Immature natural killer cell (primary cell): ENCODE measurements at places on chromosomes 7 and 10. TPM values are rescaled to one million over a fixed set of nuclear protein-coding genes. Genes with fewer than 3 reads are reported as not detected.

DNA sequence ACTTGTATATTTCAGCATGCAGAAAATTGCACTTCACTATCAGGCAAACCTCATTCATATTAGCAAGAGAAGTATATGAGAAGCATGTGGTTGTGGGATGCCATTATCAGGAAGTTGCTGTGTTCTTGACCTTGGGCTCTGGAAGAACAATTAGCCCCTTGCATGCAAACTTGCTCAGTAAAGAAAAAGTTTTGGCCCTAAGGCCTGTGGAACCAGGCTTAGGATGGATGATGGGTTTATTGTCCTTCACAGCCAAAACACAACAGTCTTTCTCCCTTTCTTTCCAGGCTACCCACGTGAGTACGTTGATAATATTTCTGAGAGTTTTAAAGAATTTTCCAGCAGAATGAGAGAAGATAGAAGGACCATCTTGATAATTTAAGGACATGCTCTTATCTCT, 166.4 kb downstream of the AUTS2 start:
- no peak for DNase-seq

GRCh38 chr7:80608336-80608735, 30.1 kb upstream of the CD36 start:
- DNase-seq, result no peak

GRCh38 chr7:131459256-131459655, 97.2 kb downstream of the PODXL start:
- DNase-seq, result no peak

PILRA gene
- 2.0 TPM for polyA plus RNA-seq

DNA sequence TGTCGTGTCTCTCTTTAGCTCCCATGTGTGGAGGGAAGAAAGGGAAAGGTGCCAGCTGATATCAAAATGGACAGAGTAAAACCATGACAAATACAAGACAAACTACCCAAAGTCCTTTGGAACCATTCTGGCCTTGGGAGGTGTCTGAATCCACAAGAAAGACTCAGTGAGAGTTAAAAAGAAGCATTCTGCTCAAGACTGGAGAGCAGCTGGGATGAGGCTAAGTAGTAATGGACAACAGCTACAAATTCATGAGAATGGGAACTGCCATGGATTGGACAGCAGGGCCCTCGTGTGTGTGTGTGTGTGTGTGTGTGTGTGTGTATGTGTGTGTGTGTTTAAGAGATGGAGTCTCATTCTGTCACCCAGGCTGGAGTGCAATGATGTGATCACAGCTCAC, 39.6 kb upstream of the MYL10 start:
- no peak for DNase-seq

LRRN3 gene
- polyA plus RNA-seq, result 0.07 TPM

DNA sequence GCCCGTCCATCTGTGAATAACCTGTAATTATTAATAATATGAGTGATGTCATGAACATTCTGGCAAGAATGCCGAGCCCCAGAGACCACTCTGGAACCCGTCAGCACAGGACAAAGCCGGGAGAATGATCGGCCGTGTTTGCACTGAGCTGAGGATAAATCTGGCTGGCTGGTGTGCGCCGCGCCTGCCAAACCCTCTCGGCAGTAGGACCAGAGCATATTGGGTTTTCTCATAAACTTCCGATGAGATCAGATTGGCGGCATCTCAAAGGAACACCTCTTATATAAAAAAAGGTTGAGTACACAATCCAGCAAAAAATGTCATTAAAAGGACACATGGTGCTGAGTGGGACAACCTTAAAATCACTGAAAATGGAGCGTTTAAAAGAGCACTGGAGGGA, 296.0 kb upstream of the MKI67 start:
- no peak for DNase-seq

DNA sequence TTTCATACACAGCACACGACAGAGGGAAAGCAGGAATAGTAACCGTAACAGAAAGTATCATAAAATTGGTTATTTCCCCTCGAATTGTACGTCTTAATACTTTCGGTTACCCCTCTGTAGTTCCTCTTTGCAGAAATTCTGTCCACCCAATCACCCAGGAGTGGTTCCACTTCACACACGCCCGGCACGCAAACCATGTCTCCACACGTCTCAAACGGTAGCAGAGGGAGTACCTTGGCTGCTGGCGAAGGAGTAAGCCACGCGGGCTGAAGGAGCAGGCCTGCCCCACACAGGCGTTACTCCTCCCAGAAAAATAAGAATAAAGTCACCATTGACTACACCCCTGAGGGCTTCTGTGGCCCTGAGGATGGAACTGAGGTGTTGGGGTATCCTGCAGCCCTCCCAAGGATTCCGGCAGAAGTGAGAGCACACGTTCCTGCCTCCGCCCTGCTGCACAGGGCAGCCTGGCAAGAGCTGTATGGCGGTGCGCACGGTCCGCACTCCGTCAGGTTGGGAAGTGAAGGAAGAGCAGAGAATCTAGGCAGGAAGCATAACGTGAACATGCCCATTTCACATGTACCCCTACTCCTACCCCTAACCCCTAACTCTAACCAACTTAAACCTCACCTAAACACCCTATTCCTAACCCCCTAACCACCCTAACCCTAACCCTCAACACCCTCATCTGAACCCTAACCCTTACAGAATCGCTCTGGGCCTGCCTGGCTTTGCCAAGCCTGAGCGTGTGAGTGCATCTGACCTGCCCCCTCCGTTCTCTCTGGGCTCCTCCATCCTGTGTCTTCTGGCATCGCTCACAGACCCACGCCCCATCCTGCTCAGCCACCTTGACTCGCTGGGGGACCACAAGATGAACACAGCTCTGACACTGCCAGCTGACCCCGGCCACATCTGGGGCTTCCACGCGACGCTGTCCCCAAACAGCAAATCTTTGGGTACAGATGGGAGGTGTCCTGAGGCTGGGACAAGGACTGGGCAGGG, 18.2 kb downstream of the GPR146 start:
- DNase-seq, result no peak

MET gene
- polyA plus RNA-seq, result not detected

- DNase-seq, result no peak
These were observed 9.2 kb downstream of the AQP1 start for GRCh38 chr7:30920584-30921539.

DUSP5 gene
- polyA plus RNA-seq, result 4.5 TPM

- DNase-seq, result no peak
These were observed 154.4 kb upstream of the MKLN1 start for GRCh38 chr7:131173145-131173890.

DNA sequence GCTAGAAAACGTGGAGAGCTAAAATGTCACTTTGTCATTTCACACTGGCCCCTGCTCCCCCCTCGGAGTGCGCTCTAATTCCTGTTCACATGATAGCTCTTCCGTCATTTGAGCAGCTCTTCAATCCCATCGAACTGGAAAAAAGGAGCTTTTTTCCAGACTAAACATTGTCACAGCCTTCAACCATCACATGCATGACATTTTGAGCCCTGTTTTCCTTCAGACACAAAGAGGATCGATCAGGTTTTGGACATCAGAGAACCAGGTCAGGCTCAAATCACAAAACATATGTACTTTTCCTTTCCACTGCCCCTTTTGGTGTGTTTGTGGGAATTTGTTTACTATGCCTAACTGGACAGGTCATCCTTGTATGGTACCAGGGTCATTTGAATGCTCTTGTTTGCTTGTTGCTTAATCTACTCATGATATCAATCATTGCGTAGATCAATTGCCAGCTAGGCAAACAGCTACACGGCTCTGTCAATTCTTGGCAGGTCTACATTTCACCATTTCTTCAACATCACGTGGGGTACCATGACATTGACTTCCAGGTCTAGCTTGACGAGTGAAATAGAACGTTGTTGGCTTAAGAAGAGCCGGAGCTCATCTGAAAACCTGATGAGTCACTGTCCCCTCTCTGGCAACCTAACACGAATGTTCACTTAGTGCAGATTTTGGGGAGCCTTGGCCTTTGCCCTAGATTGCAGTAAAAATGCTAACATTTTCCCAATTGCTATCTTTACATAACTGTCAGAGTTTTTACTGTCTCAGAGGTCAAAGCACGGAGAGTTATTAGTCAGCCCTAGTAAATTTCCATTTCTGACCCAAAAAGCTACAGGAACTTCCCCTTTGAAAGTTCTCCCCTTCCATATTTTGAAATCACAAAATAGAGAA, 87.3 kb downstream of the LYZL2 start:
- no peak for DNase-seq

GRCh38 chr7:134813663-134814396, 34.4 kb downstream of the CALD1 start:
- DNase-seq, result no peak

GSTO2 gene
- 0.85 TPM for polyA plus RNA-seq

- no peak for DNase-seq
These were observed 13.3 kb upstream of the ACSL5 start for GRCh38 chr10:112360308-112361270.

CYP3A4 gene
- polyA plus RNA-seq, result not detected

GRCh38 chr10:70567603-70568002, 34.9 kb downstream of the PRF1 start:
- DNase-seq, result no peak

DNA sequence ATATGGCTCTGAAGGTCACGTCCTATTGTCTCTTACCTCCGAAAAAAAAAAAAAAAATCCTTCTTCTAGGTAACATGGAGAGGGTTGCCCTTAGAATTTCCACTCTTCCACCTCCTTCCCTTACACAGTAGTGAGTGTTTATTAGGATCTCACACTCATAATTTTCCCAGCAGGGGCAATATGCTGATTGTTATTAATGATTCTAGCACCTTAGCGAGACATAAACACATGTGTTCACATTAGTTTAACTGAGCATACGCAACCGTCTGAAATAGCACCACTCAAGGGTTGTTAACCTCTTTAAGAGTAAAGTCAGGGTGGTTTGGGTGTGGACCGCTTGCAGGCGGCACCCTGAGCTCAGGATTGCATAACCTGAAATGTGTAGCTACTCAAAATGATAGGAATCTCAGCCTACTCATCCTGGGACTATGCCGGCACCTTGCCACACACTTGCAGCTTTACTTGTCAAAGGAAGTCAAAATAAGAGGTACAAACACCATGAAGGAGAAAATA, 52.2 kb downstream of the CPEB3 start:
- DNase-seq, result no peak

JMJD1C gene
- 37.4 TPM for polyA plus RNA-seq

DNA sequence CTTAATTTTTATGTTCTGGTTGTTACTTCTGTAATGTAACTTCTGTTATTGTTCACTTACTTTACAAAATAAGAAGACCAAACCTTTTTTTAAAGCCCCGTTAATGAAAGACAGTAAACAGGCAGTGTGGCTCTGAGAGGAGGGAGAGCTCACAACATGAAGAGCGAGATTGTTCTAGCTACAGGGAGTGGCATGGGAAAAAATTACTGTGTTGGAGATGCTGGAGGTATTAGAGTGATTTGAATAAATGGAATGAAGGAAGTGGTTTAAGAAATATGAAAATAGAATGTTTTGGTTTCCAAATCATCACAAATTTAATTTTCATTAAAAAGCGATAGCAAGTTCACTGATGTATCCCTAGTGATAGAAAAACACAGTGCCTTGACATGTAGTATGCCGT, 31.8 kb downstream of the REEP3 start:
- no peak for DNase-seq

GPR22 gene
- 0.22 TPM for polyA plus RNA-seq

ASIC3 gene
- not detected for polyA plus RNA-seq

DNA sequence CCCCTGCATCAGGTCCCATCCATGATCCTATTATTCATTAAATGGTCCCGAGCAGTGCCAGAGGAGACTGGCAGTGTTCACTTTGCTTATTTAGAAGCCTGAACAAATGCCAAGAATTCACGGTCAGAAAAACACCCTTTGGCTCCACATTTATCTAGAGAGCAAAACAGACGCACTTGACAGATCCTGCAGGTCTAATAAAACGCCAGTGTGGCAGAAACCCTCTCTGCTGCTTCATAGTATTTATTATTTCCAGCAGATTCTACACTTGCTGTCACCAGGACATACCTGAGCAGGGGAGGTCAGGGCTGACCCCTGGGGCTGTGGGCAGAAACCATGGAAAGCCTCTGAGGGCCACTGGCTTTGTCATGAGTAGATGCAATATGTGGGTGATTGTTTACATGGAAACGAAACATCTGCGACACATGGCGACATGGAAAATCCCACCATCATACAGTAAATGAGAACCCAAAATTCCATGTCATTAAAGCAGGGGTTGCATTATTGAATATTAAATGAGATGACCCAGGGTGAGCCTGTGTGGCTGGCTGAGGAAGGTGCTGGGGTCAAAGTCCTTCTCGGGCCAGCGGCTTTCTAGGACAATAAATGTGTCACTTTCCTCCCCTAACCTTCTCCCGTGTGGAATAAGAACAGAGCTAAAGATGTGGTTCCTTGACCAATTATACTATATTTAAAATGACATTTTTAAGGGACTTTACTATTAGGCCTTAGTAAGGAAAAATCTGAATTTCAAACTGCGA, 205.9 kb upstream of the SVIL start:
- no peak for DNase-seq

SFTPA2 gene
- polyA plus RNA-seq, result not detected

DNA sequence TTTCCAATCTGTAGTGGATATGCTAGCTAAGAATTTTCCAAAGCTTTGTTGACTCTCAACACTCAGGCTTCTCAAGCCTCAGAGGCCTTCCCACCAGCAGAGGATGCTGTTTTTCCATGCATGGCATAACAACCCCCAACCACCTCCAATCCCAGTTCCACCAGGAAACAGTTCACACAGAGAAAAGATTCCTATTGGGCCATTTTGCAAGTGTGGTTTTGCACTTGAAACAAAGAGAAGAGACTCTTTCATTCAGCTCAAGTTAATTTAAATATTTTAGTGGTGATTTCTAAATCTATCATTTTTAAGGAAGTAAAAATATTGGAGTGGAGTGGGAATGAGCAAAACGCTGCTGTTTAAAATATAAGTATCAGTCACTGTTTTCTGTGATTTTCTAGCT, 105.6 kb upstream of the COL1A2 start:
- DNase-seq, result no peak
